ENCODE measurements at places on chromosomes 2 and 18.

GRCh38 chr2:224222974-224223373, 178.9 kb downstream of the FAM124B start:
- DNase-seq, result no peak

GRCh38 chr2:47429795-47430194, 26.8 kb downstream of the MSH2 start:
- no peak for DNase-seq

GRCh38 chr2:234444893-234445292, 52.0 kb downstream of the ARL4C start:
- no peak for DNase-seq

DNA sequence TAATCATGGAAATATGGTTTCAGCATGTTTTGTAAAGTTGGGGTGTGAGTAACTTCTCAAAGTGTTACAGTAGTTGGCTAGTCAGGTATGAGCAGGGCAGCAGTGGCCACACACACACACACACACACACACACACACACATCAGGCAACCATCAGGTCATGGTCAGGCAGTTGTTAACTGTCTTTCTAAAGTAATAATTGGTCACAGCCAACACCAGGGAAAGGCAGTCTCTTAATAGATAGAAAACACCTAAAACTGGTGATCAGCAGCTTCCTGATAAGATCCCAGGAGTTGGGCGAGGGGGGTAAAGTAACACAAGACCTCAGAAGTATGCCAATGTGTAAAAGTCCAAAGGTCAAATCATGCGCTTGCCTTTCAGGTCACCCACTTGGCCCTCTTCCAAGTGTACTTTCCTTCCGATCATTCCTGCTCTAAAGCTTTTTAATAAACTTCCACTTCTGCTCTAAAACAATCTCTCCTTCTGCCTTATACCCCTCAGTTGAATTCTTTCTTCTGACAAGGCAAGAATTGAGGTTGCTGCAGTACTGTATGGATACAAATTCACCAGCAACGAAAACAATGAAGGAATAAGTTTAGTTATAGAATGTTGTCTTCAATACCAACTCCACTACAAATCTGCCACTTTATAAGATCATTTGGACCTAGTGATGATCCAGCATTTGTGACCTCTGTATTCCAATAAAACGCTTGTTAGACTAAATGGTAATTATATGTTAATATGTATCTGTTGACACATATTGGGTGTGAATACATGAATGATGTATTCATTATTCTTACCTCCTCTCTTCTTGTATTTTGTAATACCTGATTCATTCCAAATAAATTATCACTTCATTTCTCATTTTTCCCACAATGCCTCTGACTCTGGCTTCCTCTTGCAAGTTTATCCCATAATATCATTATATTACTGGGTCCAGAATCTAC, 254.3 kb downstream of the METTL4 start:
- no peak for DNase-seq

GRCh38 chr2:37997629-37998028, 72.5 kb downstream of the RMDN2 start:
- DNase-seq, result no peak
